ENCODE measurements at places on chromosomes 5 and 9.
A peak's percentile ranks its signal among the peaks of the same experiment; 100 is the strongest.

DNA sequence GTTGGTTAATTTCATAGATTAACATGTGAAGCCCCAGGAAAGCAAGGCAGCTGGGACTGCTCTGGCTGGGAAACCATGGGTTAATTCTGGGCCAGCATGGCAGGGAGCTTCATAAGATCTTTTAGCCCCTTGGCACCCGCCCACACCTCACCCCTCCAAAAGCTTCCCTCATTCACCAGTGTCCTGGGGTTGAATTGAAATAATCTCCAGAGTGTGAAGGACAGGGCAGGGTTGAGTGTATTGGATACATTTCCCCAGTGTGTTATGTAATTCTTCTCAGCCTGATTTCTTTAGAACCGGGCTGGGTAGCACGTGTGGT, 19.4 kb downstream of the WNT8A start:
- no peak for DNase-seq

DNA sequence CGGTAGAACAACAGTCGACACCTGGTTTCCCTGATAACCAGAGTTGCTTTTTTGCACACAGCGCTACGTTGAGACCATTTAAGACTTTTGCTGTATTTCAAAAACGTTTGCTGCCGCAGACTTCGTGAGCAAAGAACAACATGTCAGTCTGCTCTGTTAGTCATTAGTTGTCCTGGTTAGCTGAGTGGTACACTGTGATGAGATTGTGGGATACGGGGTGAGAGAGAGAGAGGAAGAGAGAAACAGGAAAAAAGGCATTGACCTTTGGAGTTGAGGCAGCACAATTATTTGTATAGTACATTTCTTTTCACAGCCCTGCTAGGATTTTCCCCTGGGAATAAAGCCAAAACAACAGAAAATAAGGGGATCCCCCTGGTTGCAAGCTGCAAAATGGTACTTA, 306.1 kb upstream of the WWC1 start:
- DNase-seq, result no peak

- DNase-seq, result no peak
Observed at GRCh38 chr5:28374492-28374967, 1336.1 kb upstream of the CDH9 start.

DNA sequence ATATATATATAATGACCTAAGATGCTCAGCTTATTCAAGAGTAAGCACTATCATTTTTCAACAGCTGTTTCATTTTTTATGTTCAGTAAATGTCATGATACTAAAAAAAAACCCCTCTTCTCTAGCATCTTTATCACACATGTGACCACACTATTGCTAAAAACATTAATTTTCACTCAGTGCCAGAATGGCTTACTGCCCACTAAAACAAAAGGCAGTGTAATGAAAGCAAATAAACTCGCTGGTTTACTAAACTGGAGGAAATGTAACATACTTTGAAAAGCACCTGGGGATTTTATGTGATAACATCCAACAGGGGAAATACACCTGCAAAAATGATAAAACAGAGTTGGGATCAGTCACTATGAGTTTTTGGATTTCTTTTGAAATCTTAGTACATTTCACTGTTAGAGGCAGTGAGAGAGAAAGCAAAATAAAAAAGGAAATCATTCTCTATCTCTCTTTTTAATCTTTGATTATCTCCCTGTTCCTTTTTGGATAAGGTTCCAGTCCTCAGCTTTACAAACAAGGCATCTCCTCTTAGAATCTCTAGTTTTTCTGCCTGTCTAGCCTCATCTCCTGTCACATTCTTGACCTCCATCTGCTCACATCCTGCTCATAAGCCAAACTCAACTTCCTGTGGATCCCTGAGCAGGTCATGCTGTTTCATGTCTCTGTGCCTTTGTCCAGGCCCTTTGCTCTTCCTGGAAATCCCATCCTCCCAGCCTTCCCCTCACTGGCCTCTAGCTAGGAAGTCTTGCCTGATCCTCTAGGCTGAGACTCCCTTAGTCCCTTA, 338.0 kb downstream of the MAN2A1 start:
- DNase-seq, result no peak

DNA sequence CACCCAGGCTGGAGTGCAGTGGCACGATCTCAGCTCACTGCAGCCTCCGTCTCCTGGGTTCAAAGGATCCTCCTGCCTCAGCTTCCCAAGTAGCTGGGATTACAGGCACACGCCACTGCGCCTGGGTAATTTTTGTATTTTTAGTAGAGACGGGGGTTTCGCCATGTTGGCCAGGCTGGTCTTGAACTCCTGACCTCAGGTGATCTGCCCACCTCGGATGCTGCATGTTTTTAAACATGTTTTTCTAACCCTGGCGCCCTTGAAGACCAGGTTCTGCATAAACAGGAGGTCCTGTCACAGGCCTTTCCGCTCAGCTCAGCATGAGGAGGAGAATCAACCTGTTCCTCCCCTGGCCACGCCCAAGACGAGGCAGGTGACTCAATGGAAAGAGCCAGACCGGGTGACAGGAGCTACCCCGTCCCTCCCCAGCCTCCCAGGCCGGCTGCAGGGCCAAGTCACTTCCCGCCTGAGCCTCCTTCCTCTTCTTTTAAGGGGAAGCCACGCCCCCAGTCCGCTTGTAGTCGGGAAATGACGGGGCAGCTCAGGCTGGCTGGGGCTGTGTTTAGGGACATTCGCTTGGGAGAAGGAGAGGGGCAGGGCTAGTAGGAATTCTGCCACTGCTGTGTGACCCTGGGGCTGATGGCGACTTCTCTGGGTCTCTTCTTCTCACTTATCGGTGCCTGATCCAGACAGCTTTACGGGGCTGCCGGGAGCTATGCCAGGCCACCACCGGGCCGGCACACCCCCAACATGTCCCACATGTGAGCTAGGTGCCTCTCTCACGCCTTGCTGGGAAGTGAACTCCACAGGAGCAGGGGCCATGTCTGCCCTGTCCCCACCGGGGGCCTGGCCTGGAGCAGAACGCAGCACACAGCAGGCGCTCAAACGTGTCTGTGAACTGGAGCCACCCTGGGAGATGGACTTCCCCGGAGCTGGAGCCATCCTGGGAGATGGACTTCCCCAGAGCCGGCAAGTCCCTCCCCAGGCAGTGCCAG, 6.1 kb downstream of the NOTCH1 start:
- peak; percentile 97 for DNase-seq

DNA sequence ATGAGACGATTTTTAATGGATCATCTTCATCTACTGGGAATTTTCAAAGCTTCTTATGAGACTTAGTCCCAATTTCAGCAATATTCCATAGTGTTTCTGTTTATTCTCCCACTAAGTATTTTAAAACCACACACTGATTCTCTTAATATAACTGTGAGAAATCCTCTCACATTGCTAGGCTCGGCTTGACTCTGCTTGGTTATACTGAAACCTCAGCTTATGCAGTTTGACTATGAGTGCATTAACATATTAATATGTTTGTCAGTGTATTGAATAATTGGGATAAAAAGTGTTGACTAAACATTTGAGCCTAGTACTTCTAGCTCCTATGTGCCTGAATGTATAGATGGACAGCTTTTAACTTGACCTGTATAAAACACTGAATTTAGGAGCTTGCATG, 298.5 kb upstream of the IZUMO3 start:
- no peak for DNase-seq

DNA sequence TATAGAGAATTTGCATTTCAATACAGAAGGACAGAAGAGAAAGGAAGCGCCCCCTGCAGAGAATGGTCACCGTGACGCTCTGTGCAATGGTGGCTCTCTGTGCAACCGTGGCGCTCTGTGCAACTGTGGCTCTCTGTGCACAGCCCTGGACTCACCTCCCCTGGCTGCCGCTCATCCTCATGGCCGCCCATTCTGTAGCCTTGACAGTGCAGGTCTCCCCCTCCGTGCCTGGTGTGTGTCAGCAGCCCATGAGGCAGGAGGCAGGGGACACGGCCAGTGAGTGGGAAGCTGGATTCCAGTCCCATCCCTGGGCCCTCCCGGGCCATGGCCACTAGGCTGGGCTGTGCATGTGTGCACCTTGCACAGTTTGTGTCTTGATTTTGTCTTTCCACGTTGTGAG, 12.0 kb downstream of the EXOC3 start:
- DNase-seq, result no peak

GRCh38 chr5:179303451-179304200, 41.6 kb downstream of the ADAMTS2 start:
- DNase-seq, result no peak

DNA sequence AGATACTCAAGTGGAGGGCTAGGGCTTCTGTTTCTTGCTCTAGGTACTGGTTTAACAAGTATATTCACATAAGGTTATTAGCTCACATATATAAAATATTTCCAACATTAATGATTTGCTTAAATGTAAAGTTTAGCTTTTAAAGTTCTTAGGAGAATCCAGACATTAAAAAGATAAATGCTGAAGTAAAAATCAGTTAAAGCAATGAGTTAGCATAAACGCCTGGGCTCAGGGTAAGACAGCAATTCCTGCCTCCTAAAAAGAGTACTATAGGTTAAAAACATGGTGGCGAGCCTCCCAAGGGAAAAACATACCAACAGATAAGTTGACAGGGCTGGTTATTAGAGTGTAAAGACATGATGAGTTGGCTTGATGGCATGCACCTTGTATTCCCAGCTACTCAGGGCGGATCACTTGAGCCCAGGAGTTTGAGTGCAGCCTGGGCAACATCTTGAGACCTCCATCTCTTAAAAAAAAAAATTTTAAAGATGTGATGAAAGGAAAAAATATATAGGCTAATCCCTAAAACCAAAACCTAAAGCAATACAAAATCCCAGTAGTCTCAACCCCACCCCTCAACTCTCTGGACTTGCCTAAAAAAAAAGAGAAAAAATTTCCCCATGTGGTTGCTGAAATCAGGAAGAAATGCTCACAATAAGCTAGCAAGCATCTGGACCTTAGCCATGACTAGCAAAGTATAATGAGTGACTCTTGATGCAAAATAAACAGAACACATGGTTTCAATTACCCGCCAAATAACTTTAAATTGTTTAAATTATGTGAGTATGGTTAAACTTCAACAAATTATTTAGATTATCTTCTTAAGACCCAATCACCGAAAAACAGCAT, 3.6 kb downstream of the GOLPH3 start:
- no peak for DNase-seq

DNA sequence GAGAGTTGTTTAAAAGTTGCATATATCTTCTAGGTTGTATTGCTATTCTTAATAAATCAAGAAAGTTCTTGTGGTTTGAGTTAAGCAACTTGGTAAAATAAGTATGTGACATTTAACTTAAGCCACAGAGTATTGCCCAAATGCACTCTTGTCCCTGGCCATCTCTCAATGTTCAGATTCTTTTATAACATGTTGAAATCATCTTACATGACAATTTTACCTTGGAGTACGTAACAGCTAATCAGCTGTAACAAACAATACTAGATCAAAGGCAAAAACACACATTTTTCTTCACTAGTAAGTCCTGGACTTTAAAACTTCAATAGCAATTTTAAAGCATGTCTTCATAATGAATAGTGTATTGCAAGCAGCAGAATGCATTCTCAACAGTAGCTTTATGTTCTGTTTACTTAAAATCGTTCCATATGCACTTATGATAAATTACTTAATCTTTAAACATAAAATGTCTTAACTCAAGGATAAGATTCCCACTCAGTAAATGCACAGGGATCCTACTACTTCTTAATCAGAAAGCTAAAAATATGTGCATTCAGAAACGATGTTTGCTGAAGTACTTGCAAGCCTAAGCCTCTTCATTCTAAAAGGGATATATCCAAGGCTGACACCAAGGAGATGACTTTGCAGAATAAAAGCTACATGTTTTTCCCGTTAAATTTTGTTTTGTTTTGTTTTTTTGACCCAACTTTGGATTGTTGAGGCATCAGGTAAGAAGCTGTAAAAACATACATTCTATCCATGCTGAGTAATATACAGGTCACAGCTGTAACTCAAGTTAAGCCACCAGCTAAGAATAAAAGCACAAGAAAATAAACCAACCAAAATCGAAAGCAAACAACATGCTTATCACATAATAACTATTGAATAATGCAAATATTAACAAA, 86.1 kb upstream of the NFIB start:
- DNase-seq, result no peak

GRCh38 chr5:150313921-150314716, 11.4 kb upstream of the ARSI start:
- no peak for DNase-seq

GRCh38 chr5:159166416-159166815, 42.9 kb downstream of the RNF145 start:
- DNase-seq, result no peak

- no peak for DNase-seq
Observed at GRCh38 chr5:168603746-168604145, 24.6 kb upstream of the PANK3 start.

DNA sequence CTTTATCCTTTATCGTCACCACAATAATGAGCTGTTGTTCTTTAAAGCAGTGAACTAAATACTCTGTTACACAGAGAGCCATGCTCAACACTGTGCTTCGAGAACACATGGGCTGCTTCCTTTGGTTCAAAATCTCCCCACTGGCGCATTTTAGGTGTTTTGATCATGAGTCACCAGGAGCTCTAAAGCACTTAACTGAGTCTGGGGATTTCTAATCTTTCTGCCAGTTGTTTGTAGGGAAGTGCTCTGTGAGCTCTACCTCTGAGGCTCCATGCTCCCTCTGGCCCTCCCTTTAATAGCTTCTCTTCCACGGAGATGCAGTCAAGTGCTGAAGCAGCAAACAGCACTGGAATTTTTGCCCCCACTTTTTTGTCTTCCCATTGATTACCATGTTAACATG, 17.0 kb downstream of the ERAP2 start:
- DNase-seq, result peak; percentile 76

DNA sequence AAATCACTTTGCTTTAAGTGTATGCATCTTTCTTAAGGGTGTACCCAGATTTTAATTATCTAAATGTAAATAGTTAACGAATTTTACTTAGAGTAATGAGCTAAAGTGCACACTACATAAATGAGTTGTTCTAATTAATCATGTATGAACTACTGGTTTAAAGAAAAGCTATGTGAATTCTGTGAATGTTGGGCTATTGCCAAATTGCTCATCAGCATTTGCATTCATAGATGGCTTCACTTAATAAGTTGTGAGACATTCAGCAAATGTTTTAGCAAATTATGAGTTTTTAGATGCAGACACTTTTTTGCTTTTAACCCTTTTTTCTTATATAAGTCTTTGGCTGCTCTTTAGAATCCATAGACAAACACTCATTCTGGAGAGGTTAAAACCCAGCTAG, 175.7 kb downstream of the PBX3 start:
- DNase-seq, result no peak

DNA sequence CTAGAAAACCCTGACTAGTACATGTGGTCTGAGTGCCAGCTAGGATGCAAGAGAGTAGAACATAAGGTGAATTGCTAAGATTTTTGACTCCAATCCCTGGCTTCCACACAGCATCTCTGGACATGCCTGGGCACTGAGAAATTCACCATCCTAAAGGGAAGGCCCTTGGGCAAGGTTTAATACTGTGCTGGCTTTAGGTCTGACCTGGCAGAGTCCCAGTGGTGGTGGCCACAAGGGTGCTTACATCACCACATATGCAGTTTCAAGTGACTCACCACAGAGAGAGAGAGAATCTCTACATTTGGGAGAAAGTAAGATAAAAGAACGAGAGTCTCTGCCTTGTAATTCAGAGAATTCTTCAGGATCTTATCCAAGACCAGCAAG, 661.6 kb upstream of the C9orf72 start:
- DNase-seq, result no peak

DNA sequence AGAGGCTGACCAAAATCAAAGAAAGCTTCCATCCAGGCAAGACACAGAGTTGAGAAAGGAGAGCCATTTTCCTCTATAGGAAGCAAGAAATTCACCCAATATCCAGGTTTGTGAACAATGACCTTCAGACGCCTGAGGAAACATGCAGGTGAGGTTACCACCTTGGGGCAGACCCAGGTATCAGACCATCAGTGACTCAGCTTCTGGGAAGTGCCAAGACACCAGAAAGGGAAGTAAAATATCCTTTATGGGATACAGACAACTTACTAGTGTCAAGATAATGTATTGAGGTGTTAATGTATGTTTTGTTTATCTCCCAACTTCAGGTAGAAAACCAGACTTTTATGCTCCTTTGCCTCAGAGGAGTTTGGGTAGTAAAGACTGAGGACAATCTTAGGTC, 2.2 kb upstream of the DTWD2 start:
- no peak for DNase-seq
